Right ventricle myocardium inferior (tissue), 1 donor: ENCODE measurements at places on chromosomes 5 and 9. TPM values are rescaled to one million over a fixed set of nuclear protein-coding genes. Genes with fewer than 3 reads are reported as not detected.

The PHF24 gene
- total RNA-seq, result 0.22 TPM

The OBP2B gene
- total RNA-seq, result not detected

The SELENOP gene
- total RNA-seq, result 284 TPM

The HSPA9 gene
- 308 TPM for total RNA-seq

The IRGM gene
- not detected for total RNA-seq

The NOTCH1 gene
- total RNA-seq, result 18.7 TPM

DNA sequence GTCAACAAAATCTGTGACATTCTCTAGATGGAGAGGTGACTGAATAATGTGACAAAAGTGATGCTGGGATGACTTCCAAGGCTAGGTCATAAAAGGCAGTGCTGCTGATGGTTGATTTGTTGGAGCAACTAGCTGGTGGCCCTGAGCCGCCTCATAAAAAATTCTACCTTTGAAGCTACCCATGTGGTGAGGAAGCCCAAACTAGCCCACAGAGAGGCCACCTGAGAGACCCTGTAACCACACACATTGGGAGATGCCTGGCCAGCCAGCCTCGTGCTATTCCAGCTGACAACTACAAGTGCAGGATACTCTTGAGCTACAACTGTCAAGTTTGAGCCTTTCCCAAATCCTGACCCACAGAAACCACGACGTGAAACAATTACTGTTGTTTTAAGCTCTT is 22.7 kb downstream of the CLTA start:
- no peak for DNase-seq

- DNase-seq, result no peak
Observed at GRCh38 chr9:124747065-124747464, 24.0 kb downstream of the NR6A1 start.

DNA sequence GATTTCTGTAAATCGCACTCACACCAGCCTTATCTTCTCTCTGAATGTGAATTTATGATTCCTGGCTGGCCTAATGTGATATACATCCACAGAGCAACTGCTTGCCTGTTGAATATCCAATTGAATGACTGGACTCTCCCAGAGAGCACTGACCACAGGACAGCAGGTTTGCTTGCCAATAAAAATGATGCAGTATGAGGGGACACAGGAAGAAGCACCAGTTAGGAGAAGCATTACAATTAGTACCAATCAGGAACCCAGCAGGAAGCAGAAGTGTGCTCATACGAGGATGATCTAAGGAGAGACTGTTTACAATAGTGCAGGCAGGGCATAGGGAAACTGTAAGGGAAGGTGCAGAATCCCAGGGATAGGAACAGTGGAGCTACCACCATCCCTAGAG is 127.2 kb upstream of the ZNF366 start:
- DNase-seq, result no peak

DNA sequence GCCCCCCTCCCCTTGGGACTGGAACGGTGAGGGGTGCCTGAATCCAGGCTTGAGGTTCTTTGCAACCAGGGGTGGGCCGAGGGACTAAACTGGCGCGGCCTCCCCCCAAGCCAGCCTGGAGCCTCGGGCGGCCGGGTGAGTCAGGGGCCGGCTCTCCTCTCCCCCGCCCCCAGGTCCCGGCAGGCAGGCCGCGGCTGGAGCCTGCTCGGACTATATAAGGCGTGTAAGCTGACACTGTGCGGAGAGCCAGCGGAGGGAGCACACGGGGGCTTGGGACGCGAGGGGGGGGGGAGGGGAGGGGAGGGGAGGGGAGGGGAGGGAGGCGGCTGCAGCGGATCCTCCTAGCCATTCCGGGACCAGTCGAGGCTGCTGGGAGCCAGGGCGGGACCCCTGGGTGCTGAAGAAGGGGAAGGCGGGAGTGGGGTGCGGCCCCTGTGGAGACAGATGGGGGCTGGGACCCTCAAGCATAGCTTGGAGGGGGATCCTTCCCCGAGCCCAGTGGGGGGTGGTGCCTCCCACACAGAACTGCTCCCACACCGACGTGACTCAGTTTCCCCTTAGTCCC is 595 bp downstream of the PDLIM7 start:
- DNase-seq, result peak; percentile 90

GRCh38 chr9:132609829-132610228 is 27.4 kb downstream of the BARHL1 start:
- DNase-seq, result no peak

DNA sequence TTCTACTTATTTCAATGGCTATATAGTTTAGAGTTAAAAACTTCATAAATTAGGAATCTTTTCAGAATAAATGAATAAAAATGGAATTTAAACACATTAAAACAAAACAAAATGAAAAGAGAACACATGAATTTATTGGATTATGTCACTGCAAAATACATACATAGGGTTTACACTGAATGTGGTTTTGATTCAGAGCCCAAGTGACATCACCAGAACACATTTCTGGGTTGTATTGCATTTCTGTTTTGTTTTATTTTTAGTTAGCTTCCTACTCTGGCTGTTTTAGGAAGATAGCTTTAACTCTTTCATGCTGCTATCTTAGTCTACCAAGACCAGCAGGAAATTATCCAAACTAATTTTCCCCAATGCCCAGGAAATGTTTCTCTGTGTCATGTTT is 1935.0 kb downstream of the EFNA5 start:
- DNase-seq, result no peak

DNA sequence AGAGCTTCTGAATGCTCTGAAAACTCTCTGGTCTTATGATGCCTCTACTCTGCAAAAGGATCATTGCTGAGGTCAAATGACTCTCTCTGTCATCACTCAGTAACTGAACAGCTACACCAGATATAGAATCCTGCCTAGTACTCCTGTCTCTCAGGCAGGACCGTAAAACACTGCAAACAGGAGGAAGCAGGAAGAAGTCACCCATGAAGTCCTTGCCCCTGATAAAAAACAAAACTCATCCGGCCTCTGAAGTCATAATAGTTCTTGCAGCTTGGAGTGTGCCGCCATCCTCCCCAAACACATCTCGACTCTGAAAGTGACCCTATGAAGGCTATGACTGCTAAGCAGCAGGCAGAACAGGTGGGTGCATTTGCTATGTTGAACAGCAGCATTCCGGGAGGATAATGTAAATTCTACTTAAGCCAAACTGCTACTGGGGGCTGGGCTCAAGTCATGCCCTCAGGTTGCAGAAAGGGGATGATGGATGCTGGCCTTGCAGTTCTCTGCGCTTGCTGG is 81.9 kb upstream of the FAM169A start:
- DNase-seq, result no peak

DNA sequence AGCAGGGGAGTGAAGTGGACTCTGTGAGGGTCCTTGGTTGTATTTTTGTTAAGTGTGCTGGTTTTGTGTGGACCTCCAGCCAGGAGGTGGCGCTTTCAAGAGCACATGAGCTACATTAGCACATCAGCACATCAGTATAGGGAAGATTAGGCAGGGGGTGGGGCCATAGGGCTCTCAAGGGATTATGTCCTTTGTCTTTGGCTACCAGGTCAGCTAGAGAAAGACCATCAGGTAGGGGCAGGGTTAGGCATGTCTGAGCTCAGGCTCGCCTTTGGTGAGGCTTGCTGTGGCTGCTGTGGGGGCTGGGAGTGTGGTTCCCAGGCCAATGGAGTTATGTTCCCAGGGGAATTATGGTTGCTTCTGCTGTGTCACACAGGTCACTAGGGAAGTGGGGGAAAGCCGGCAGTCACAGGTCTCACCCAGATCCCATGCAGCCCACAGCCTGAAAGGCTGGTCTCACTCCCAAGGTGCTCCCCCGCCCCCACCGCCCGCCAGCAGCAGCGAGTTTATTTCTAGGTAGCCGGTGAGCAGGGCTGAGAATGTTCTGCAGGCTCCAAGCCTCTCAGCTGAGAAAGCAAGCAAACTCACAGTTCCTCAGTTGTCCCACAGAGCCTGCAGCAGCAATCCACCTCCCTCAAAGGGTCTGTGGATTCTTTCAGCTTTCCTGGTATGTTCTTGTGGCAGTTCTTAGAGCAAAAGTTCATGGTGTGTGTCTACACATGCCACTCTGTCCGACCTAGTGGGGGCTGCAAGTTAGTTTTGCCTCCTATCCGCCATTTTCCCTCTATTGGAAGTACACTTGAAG is 13.7 kb downstream of the OR1J1 start:
- no peak for DNase-seq

- no peak for DNase-seq
Observed at GRCh38 chr9:2128141-2128540, 113.0 kb downstream of the SMARCA2 start.

GRCh38 chr5:157025093-157025698 is 33.7 kb downstream of the HAVCR1 start:
- no peak for DNase-seq

GRCh38 chr5:75433814-75434506 is 77.5 kb downstream of the CERT1 start:
- DNase-seq, result no peak

GRCh38 chr5:96641368-96642280 is 20.6 kb upstream of the CAST start:
- no peak for DNase-seq

DNA sequence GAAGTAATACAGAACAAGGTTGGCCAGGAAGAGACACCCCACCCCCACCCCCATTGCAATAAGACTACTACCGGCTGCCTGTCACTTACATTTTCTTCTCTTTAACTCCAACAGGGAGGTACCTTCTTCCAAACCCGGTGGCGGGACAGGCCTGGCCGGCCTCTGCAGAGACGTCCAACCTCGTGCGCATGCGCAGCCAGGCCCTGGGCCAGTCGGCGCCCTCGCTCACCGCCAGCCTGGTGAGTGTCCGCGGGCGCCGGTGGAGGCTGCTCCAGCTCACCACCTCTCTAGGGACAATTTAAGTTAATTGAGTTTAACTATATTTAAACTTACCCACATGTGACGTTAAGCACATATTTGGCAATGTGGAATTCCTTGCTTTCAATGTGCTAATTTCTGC is 192.4 kb downstream of the MAST4 start:
- no peak for DNase-seq

DNA sequence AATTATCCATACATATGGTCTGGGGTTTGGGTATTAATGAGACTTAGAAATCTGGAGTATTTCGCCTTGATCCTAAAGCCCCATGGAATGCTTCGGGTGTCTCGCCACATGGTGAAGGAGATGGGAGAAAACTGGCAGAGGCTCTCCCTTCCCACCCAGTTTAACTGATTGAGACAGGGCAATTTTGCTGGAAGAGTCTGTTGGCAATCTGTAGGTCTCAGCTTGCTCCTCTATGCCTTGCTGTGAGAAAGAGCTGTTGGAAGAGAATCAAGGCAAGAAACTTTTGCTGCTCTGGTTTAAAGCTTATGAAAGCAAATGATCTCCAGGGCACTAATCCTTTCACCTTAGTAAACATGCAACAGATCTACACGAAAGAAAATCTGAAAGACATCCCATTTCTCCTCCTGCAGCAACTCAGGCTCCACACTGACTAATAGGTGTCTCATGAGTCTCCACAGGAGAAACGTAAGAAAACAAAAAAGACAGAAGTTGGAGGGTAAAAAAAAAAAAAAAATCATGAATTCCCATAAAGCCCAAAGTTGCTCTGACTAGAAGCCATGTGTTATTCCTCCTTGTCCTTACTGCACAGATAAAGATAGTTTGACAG is 369.9 kb downstream of the EFNA5 start:
- no peak for DNase-seq

DNA sequence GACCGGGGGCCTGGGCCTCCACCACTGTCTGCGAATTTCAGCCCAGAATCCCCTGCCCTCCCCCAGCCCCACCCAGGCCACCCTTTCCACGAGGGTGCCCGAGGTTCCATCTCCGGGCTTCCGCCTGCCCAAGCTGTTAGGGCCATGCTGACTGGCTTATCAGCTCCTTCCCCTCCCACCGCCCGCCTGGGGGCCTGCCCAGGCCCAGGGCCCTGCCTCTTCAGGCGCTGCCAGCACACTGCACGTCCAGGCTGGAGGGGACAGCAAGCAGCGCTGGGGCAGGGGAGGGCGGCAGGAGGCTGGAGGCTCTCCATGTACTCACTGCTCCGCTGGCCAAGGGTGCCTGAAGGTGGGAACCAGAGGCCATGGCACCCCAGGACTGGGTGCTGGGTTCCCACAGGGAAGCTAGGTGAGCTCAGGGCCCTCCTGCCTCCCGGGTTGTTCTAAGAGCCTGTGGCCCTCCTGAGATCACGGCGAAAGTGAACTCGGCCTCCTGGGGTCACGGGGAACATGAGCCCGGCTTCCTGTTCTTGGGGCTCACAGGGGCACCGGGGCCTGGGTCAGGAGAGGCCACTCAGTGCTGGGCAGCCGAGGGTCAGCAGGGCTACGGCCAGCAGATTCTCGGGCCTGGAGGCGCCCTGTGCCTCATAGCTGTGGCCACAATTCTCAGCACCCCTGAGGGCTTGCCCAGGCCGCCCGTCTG is 57.7 kb upstream of the EGFL7 start:
- no peak for DNase-seq

GRCh38 chr5:96546120-96546519 is 113.1 kb upstream of the PCSK1 start:
- DNase-seq, result no peak

DNA sequence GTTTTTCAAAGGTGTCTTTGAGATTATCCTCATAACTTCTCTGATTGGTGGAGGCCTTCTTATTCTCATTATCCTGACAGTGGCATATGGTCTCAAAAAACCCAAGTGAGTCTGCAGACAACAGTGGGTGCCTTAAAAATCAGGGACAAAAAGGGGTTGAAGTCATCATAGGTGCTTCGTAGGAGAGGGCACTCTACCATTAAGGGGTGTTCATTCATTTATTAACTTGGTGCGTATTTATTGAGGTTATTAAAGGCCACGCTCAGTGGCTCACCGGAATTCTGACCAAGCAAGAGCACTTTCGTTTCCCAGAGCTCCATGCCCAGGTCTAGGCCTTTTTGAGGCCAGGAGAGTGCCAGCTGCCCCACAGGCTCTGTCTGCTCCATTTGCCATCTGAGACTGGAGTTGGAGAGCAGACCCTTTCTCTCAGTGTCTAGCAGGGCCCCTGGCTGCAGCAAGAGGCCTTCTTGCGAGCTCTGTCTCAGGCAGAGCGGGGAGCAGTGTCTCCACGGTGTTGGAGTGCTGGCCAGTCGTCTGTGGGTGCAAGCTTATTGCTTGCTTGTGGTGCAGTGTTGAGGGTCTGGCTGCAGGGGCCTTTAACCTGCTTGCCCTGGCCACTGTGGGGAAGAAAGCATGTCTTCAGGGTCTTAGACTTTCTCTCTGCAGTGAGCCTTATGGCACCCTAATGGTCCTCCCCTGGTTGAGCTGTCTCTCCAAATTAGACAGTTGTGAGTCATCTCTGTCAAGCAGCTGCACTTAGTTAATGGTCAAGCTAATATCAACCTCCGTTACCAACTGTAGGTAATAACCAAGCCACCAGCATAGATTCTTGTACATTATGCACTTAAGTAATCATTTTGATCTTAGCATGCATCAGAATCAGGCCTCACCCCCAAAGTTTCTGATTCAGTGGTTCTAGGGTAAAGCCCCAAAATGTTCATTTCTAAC is 62.6 kb downstream of the IL31RA start:
- no peak for DNase-seq

DNA sequence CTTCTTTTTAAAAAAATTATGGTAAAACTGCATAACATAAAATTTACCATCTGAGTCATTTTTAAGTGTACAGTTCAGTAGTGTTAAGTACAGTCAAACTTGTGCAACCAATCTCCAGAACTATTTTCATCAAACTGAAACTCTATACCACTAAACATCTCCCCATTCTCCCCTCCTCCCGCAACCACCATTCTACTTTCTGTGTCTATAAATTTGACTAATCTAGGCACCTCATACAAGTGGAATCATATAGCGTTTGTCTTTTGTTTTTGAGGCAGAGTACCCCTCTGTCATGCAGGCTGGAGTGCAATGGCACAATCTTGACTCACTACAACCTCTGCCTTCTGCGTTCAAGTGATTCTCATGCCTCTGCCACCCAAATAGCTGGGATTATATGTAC is 24.0 kb upstream of the EBF1 start:
- DNase-seq, result no peak
